Ascending aorta (tissue), 2 donors: ENCODE measurements at places on chromosomes 2 and 18. TPM values are rescaled to one million over a fixed set of nuclear protein-coding genes. Genes with fewer than 3 reads are reported as not detected.

DNA sequence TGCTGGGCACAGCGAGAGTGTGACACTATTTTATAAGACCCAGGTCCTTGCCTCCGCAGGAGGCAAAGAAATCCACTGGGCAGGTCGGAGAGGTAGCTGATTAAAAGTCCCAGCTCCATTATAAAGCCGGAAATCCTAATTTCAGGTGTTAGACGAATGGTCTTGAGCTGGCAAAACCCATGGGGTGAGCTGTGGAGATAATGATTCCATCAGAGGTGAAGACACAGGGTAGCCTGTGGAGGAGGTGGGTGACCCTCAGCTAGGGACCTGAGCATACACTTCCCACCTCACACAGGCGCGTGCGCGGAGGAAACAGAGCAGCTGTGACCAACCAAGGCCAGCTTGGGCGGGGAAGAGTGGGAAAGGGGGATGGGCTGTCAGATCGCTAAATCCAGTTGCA, 201.7 kb upstream of the CXCR4 start:
- H3K4me3 ChIP-seq = no peak overlapping the region
- H3K27ac ChIP-seq = no peak overlapping the region
- no peak for DNase-seq
- H3K27me3 ChIP-seq = no peaks in the 10 kb centered on the region

DNA sequence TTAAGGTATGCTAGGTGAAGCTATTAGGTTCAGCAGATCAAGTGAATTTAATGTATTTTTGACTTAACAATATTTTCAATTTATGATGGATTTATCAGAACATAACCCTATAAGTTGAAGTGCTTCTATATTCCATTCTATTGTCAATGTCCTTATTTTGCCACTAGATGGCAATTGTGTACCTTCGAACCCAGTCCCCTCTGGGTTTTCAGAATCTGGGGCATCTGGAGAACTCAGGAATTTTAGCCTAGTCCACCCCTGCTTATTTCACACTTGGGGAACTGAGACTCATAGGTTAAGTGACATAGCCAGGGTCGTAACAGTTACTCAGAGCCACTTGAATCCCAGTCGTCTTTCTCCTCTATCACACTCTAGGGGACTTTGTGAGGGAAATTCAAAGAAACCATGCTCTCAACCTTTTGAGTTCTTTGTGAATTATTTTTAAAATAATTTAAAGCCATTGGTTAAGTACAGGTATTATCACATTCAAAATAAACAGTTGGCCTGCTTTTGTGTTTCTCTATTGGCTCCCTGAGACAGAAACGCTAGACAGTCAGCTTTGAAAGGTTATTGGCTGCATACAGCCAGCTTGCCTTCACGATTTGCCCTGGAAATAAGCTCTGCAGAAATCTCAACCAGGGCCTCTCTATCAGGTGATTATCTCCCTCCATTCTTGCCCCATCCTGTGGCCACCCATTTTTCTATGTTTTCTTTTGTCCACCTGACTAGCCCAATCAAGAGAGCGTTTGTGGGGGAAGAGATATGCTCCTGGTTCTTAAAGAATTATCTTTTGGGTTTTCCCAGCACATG, 145.0 kb downstream of the TTC27 start:
- H3K27me3 ChIP-seq = no peaks in the 10 kb centered on the region
- H3K27ac ChIP-seq = no peak overlapping the region
- no peaks in the 10 kb centered on the region for H3K36me3 ChIP-seq
- no peak for DNase-seq

The MYOM1 gene
- total RNA-seq = 7.8 TPM

GRCh38 chr2:186515376-186515775, 29.3 kb downstream of the ZC3H15 start:
- no peak overlapping the region for H3K4me3 ChIP-seq
- peaks cover 22% of the 10 kb centered on the region for H3K36me3 ChIP-seq

The CFC1 gene
- total RNA-seq = not detected

DNA sequence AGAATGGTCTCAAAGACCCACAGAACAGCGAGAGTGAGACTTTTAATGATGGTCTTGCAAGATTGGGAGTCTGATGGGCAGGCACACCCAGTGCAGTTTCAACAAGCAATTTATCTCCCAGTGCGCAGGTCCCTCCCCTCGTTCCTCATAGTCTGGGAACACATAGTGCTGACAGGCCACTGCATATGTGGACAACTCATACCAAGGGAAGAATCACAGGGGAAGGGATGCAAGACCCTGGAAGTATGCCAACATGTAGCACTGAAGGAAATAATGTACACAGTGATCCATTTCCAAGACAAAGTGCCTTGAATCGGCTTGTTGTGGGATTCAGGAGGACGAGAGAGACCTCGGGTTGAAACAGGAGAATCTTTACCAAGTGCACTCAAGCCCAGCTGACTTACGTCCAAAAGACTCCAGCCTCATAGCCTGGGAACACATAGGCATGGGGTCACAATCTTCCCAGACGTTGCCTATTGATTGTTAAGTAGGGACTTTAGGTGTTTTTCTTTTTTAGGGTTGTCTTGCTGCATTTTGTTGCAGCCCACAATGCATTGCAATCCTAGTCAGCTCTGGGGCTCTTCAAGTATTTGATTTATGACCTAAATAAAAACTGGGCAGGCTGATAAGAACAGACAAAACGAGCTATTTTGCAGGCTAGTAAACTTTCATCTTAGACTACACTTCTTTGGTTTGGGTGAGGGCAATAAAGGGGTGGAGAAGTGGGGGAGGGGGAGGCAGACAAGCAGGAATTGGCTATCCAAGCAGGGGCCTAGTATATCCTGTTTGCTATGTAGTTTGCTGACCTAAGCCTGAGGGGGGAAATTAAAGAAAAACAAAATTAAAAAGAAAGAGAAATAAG, 24.7 kb upstream of the SERPINB5 start:
- H3K36me3 ChIP-seq = no peaks in the 10 kb centered on the region
- H3K27ac ChIP-seq = no peak overlapping the region
- no peaks in the 10 kb centered on the region for H3K27me3 ChIP-seq

The SULT1C4 gene
- total RNA-seq = 11.0 TPM

GRCh38 chr2:83470928-83471327, 988.2 kb downstream of the SUCLG1 start:
- no peaks in the 10 kb centered on the region for H3K4me1 ChIP-seq
- no peak overlapping the region for H3K4me3 ChIP-seq
- no peaks in the 10 kb centered on the region for H3K36me3 ChIP-seq

- H3K36me3 ChIP-seq = no peaks in the 10 kb centered on the region
- H3K27me3 ChIP-seq = no peaks in the 10 kb centered on the region
- peak; percentile 84 for DNase-seq
- H3K4me1 ChIP-seq = no peaks in the 10 kb centered on the region
- no peak overlapping the region for H3K27ac ChIP-seq
These were observed 24.5 kb upstream of the HPCAL1 start for GRCh38 chr2:10278029-10278762.

DNA sequence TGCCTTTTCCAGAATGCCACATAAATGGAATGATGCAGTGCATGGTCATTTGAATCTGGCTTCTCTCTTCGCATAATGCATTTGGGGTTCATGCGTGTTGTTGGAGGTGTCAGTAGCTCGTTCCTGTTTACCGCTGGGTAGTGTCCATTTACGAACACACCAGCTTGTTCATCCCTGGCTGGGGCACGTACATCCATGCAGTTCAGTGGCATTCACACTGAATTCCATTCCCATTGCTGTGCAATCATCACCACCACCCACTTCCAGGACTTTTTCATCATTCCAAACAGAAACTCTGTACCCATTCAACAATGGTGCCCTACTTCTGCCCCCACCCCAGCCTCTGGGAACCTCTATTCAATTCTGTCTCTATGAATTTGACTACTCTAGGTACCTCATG, 14.7 kb upstream of the CIDEA start:
- H3K27ac ChIP-seq = no peak overlapping the region
- no peaks in the 10 kb centered on the region for H3K4me1 ChIP-seq
- no peaks in the 10 kb centered on the region for H3K27me3 ChIP-seq
- DNase-seq = no peak
- H3K36me3 ChIP-seq = no peaks in the 10 kb centered on the region

DNA sequence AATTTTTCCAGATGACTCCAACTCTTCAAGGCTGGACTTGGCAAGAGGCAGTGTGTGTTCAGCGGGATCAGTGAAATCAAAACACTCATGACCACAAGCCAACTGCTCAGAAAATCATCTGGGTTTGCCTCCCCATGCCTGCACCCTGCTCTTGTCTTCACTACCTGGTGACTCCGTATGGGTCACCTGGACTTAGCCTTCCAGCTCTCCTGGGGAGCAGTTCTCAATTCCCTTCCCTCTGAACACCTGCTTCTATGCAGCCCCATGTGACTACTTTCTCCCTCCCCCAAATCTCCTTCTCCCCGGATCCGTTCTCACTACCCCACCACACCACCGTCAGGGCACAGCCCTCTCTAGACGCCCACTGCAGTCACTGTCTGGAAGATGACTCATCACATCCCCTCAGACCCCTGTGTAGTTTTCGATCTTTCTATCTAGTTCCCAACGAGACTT, 130.2 kb upstream of the ID2 start:
- no peak for DNase-seq
- no peaks in the 10 kb centered on the region for H3K36me3 ChIP-seq
- H3K27me3 ChIP-seq = no peaks in the 10 kb centered on the region

DNA sequence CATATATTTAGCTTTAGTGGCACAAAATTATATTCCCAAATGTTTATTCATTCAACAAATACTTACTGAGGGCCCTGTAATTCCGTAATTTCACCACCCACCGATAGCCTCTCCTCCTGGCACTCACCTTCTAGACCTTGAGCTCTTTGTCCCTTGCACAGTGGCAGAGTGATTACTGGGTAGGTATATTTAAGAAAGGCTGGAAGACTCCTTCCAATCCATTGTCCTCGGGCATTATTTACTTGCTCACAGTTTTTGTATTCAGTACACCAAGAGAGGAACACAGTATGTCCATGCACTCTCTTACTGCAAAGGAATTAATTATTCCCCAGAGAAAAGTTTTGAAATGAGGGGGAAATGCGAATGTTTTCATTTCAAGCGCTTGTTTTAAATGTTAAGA, 1.1 kb upstream of the CDCA7 start:
- H3K4me1 ChIP-seq = peaks cover 11% of the 10 kb centered on the region
- H3K27ac ChIP-seq = no peak overlapping the region
- H3K27me3 ChIP-seq = peaks cover 12% of the 10 kb centered on the region
- H3K4me3 ChIP-seq = no peak overlapping the region

- no peaks in the 10 kb centered on the region for H3K27me3 ChIP-seq
- no peak overlapping the region for H3K4me3 ChIP-seq
- H3K4me1 ChIP-seq = no peaks in the 10 kb centered on the region
- DNase-seq = no peak
These were observed 70.7 kb downstream of the TBC1D8 start for GRCh38 chr2:101080211-101081068.

- no peak overlapping the region for H3K27ac ChIP-seq
- H3K4me1 ChIP-seq = no peaks in the 10 kb centered on the region
- H3K36me3 ChIP-seq = no peaks in the 10 kb centered on the region
These were observed 26.6 kb upstream of the LANCL1 start for GRCh38 chr2:210503001-210503623.

The ASB1 gene
- total RNA-seq = 32.5 TPM

DNA sequence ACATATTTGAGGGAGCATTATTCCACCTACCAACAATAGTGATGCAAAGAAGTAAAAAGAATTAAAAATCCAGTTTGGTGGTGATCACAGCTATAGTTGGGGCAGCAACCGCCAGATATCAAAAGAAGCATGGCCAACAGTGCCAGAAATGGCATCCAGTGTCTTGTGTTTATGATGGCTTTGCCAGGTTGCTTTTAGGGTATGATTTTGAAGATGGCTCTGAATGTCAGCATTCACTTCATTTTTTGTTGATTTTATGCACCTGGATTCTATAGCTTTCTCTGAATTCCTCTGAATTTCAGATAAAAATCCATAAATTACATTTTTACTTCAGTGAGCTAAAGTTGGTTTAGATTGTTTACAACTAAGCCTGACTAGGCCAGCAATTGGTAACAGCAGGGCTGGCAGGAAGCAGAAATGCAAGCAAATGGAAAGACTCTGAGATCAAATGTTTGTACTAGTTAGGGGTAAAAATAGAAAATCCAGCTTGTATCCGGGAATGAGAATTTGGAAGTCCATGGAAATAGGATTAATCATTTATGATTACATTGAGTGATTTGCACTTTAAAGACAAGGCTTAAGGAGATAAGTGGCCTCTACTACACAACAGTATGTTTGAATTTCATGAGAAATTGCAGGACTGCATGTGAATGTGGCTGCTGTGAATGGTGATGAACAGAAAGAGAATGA, 40.4 kb downstream of the COL3A1 start:
- no peak for DNase-seq
- H3K4me1 ChIP-seq = peaks cover 6% of the 10 kb centered on the region
- peak overlapping the region; percentile 77 for H3K27ac ChIP-seq
- H3K36me3 ChIP-seq = peaks cover 31% of the 10 kb centered on the region
- H3K27me3 ChIP-seq = no peaks in the 10 kb centered on the region

- H3K27me3 ChIP-seq = no peaks in the 10 kb centered on the region
- H3K36me3 ChIP-seq = no peaks in the 10 kb centered on the region
- DNase-seq = no peak
- H3K4me3 ChIP-seq = no peak overlapping the region
- H3K4me1 ChIP-seq = no peaks in the 10 kb centered on the region
These were observed 34.2 kb downstream of the CERS6 start for GRCh38 chr2:168490015-168490874.

DNA sequence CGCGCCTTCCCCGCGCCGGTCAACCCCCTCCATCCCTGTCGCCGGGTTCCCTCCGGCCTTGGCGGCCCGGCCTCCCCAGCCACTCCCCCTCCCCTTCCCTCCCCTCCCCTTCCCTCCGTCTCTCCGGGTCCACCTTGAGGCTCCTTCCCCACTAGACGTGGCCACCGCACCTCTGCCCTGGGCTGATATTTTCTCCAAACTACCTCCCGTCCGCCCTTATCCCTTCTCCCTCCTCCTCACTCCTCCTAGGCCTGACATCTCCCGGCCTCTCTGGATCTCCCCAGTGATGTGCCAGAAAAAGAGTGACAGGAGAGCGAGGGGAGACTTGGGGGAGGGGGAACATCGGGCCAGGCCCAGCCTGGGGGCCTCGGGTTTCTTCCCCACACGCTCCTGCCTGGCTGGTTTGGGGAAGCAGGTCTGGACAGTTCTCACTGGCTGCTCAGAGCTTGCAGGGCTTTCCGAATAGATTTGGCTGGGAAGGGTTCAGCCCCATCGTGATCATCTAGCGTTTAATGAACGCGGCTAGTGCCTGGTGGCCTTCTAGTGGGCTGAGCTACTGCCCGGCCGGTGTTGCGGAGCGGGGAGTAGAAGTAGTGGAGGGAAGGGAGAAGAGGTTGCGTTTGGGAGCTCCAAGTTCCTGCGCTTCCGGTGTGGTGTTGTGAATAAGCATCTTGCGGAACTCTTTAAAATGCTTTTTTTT, 641 bp downstream of the MAPRE3 start:
- H3K36me3 ChIP-seq = no peaks in the 10 kb centered on the region
- H3K27me3 ChIP-seq = no peaks in the 10 kb centered on the region

DNA sequence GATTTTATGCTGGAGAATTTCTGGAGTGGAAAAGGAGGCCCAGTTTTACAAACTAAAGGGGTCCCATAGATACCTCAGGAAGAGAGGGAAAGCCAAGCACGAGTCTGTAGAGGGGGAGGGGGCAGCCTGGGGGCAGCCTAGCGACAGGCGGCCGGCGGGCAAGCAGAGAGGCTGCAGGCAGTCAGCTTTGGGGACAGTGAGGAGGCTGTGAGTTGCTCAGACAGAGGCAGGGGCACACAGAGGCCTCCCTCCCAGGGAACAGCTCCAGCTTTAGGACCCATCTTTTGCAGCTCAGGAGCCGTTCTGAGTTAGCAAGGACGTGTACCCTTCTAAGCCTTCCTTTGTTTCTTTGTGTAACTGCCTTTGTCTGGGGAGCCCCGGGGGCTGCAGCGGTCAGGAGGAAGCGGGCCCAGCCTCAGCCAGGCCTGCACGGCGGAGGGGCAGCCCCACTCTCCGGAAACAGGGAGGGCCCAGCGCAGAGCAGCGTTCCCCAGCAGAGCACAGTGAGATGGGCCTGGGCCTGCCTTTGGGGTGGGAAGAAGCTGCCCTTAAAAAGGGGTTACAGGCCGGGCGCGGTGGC, 41.1 kb upstream of the RALBP1 start:
- H3K4me1 ChIP-seq = peaks cover 9% of the 10 kb centered on the region
- DNase-seq = no peak
- no peak overlapping the region for H3K27ac ChIP-seq
